ENCODE measurements at places on chromosomes 12 and 14.

DNA sequence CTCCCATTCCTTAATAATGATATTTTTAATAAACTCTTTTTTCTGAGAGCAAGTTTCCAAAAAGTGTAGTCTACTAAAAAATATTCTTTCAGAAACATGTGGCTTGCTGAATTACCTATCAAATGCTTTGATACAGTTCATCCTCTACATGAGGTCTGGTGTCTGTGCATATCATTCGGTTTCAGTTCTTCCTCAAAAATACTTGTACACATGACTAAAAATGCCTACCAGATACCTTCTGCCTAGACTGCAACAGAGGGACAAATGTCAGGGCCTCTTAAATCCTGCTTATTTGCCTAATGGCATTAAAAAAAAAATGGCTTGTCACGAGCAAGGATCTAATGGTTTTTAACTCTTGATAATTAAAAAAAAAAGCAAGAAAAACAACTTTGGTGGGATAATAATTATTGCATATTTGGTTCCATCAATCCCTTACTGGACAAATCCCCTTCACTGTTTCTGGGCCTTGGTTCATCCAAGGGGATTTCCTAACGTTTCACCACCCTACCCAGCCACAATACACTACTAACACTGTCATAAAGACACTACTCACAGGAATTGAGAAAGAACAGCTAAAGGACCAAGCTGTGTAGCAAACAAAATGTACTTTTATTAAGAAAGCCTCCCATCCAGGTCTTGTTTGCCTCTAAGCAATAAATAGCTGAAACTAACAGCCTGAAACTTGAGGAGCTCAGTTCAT lies 45.7 kb downstream of the PARP11 start:
- DNase-seq = no peak

- DNase-seq = no peak
These were observed 11.3 kb downstream of the MAPK1IP1L start for GRCh38 chr14:55062517-55063351.

- no peak for DNase-seq
These were observed 311.7 kb upstream of the RTL1 start for GRCh38 chr14:101215266-101215665.

DNA sequence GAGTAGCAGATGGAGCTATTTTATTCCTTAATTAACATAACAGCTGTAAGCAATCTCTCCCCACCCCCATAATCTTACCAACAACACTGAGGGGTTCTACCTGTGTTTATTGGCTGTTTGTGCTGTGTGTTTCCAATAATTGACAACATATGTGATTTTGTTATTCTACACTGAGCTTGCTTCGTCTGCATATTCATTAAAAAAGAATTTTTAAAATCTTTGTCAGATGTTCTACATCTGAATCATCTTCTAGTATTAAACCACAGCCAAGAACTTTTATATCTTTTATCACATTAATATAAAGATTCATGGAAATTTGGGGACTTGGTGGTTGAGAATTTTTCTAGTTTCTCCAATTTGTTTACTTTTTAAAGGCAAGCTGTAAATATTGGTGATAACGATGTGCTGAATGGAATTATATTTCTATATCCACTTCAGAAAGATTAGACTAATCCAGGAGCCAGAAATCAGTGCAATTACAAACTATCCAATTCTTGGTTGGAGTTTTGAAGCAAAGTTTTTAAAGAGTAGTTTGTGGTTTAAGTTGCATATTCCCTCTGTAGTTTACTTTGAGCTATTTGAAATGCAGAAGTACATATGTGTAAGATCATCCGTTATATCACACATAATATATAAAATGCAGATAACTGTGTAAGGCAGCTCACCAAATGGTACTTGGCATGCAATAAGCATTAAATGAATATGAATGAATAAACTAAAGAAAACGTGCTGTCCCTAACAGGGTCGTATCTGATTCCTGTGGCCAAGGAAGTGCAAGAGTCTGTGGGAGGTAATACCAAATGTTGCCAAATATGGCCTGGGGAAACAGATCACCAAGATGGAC lies 206.9 kb downstream of the PELI2 start:
- DNase-seq = no peak

GRCh38 chr14:104223101-104224041 lies 85.0 kb downstream of the KIF26A start:
- DNase-seq = no peak

DNA sequence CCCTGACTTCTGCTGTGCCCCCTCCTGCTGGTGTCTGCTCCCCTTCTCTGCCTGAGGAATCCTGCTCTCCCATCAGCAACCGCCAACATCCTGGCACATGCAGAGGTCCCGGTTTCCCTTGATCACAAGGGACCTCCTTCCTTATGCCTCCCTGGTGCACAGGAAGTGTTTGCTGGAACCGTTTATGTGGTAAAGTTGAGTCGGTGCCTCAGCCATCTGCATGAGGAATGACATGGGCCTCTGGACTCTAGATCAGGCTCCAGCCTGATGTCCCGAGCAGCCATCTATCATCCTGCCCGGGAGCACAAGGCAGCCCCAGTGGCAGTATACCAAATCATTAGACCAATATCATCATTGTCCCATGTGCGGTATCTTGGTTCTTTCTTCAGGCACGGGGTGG lies 90.4 kb downstream of the BORCS5 start:
- DNase-seq = no peak

DNA sequence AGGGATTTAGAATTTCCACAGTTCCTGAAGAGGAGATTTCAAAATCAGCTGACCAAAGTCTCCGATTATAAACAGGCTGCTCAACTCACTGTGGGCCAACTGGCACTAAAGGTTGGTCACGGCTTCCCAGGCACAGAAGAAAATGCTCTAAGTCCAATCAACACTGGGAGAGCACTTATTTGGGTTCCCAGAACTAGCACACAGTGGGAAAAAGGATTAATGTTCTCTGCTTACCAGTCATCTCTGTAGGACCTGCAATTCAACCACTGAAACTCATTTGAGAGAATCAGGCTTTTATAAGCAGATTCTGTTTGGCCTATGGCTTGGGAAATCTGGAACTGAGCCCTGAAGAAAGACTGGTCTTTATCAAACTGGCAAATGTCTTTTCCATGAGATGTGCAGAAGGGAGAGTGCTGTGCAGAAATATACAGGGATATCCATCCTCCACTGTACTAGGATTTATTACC lies 49.4 kb downstream of the ABCC9 start:
- no peak for DNase-seq

GRCh38 chr12:40171501-40171900 lies 53.3 kb upstream of the LRRK2 start:
- no peak for DNase-seq

DNA sequence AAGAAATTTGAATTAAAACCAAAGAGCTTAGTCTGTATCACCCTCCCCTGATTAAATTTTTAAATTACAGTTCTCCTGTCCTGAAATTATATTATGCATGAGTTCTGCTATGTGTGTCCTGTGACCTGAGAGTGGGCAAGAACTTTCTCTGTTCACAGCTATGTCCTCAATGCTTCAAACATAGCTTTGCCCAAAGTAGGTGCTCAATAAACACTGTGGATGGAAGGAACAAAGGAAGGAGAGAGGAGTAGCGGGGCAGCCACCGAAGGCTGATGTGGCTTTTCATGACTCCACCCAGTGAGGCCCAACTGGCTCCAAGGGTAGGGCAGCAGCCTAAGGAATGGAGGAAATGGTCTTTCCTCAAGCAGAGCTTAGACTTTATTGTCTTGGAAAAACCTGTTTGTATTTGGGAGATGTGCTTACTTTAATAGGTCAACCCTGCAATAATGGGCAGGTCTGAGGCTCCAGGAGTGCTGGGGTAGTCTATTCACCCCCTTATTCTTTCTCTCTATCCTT lies 7.6 kb upstream of the MARK3 start:
- DNase-seq = no peak

GRCh38 chr12:121718653-121719239 lies 6.2 kb downstream of the TMEM120B start:
- DNase-seq = no peak

DNA sequence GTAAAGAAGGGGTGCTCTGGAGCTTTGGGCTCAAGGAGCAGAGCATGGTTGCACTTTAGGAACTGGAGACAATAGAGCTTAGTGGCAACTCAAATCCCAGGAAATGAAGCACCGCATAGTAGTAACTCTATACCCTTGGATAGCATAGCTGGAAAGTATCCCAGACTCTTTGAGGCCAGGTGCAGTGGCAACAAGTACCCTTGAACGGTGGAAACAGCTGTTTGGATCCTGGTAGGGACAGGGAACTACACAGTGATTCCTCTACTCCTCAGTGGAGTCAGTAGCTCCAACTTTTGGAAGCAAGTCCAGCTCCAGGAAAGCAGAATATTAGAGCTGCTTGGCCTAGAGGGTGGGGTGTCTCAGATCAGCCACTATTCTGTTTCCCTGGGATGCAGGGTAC lies 129.0 kb upstream of the WSCD2 start:
- DNase-seq = no peak

DNA sequence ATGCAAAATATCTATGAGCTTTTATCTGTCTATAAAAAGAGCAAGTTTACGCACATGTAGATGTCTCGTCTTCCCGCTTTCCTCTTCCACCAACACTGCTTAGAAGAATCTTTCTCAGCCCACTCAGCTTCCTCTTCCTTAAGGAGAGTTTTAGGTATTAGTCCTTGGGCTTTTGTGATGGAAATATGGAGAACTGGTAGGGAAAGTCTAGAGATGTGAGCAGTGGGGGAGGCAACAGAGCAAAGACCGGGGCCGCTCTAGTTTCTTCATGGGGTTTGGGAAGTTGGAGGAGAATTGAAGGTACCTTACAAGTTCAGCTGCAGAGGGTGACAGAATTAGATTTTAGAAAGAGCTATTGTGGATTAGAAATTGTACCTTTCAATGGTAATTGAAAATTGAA lies 56.3 kb upstream of the CPNE8 start:
- no peak for DNase-seq

- no peak for DNase-seq
These were observed 84.6 kb downstream of the VCPKMT start for GRCh38 chr14:50031602-50032313.

DNA sequence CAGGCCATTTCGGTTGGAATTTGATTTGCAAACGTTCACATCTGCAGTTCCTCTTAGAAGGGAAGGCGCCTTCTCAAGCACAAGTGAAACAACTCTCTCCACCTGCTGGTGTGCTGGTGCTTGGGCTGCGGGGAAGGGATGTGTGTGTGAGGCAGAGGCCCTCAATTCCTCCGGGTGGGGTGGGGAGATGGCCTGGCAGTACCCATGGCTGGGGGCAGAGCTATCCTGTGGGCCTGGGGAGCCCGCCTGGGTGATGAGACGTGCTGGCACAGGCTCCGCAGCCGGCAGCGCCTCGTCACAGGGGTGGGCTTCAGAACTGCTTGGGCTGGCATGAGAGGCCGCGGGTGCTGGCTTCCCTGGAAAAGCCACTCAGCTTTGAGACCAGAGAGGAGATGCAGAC lies 28.9 kb upstream of the TDRD9 start:
- DNase-seq = no peak

DNA sequence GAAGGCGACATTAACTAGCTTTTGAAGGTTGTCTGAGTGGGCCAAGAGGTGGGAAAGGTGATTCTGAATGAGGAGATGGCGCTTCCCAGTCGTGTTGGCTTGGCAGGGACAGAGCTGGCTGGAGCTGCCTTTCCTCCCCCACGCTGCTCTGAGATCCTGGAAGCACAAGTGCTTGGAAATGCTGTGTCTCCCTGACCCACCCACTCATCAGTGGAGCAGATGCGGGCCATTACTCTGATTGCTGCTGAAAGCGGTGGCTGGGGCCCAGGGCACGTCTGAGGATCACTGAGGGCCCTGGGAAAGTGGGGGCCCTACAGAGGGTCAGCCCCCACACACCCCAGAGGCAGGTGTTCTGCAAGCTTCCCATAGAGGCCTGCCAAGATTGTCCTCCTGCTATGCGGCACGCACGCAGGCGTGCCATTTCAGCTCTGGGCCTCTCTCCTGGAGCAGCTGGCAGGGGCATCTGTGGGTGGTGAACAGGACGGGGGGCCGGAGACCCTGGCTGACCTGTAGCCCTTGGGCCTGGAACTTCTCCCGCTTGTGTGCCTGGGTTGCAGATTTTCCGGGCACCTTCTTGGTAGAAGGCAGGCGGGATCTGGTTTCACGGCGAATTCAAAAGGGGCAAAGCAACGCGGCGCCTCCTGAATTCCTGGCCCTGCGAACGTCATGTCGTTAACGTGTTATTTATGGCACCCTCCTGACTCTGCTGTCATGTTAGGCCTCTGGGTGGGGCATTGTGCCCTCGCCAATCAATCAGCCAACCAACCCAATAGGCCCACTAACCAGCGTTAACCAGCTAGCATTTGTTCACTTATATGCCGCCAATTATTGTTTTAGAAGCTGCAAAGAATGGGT lies 133.8 kb upstream of the TBX3 start:
- DNase-seq = no peak

DNA sequence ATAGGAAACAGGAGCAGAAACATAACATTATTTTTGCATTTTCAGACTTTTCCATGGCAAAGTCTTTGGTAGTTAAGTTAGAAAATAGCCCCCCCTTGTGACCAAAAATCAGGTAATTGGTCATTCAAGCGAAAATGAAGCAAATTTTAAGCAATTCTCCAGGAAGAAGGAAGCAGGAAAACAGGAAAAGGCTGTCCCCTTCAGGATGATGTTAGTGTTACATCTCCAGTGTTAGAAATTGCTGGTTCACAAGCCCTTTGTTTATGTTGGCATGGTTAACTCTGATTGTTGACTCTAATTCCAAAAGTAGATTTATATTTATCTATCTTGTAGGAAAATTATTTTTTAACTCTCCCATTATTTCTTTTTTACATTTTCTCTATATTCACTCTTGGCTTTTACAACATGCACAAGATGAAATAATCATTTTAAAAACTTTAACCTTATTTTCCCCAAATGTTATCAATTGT lies 18.8 kb upstream of the GAS2L3 start:
- DNase-seq = no peak

GRCh38 chr12:18823461-18823860 lies 85.5 kb downstream of the CAPZA3 start:
- DNase-seq = no peak

DNA sequence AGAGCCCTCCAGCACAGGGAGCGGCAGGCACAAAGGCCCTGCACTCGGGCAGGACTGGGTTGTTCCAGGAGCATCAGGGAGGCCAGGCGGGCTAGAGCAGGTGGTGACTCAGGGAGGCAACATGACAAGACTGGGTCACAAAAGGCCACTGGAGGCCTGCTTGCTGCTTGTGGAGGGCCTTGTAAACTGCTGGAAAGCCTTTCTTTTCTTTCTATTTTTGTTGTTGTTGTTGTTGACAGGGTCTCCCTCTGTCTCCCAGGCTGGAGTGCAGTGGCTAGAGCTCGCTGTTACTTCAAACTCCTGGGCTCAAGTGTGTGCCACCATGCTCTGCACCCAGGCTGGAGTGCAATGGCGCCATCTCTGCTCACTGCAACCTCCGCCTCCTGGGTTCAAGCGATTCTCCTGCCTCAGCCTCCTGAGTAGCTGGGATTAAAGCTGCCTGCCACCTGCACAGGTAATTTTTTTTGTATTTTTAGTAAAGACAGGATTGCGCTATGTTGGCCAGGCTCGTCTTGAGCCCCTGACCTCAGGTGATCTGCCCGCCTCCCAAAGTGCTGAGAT lies 11.8 kb upstream of the RCOR1 start:
- DNase-seq = no peak

DNA sequence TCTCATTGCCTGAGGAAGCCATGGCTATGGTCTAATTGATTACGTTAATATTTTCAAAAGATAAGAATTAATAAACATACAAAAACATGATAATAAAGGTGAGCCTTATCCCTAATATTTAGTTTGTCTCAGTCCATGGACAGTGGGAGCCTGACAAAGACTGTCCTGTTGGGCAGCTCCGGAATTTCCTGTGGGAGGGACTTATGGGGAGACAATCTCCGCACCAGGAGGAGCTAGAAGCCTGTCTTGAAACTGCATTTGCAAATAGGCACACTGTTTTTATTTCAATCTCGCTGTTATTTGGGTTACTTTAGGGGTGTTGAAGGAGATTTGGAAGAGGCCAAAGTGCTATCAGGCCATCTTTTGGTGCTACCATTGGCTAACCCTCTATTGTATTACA lies 50.8 kb upstream of the ZDHHC17 start:
- DNase-seq = no peak

Data from activated T-helper 1 cell treated with Interleukin-2 at 50 U/mL for 16 hours (primary cell).